ENCODE measurements at places on chromosomes 7 and 10.

DNA sequence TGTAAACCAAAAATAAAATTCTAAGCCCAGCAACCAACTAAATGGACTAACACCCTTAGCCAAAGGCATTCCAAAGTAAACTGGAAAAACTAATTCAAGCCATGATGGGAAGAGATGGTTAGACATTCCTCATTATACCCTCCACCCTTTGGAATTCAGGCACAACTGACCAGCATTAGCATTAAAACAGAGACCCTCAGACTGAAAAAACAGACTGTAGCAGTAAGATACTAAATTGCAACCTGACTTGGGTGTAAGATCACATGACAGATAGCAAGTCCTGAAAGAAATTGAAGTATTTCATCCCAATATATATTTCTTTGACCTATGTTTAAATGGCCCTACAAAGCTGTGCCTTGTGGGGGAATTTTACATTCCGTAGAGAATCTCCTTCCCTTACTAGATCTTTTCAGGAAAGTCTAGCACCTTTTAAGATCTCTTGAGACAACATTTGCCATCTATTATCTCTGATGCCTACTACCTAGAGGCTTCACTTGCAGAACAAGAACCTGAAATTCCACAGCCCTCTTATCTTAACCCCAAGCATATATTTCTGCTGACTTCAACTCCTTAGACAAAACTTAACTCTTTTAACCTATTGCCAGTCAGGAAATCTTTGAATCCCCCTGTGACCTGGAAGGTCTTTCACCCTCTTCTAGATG lies 750.2 kb upstream of the IGFBP3 start:
- DNase-seq = no peak

DNA sequence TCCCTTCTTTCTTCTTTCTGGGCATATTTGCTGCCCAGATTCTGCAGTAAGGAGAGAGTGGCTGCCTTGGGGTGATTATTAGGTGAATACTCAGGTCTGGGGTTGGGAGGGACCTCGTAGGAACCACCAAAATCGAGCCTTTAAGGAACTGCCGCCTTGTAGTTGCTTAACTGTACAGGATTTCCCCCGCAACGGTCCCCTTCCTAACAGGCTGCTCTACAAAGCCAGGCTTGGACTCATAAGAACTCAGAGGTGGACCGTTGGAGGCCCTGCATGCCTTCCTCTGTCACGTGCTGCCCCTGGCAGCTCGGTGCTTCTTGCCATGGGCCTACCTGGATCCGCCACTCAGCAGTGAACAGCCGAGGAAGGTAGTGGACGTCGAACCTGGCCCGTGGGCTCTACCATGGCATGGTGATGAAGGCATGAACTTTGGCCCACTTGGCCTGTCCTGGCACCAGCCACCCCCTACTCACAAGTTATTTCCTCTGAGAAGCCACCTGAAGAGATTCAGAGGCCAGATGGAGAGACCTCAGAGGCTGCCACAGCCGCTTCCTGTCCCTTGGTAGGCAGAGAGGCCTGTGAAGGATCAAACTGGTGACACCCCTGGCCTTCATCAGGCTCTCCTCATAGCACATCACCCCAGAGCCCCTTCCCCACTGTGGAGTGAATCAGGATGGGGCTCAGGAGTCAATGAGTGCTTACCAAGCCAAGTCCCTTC lies 54.6 kb downstream of the NOD1 start:
- DNase-seq = no peak

- DNase-seq = no peak
Measured at GRCh38 chr10:79311581-79312407, 35.5 kb upstream of the PPIF start.

- no peak for DNase-seq
Measured at GRCh38 chr7:5207131-5207530, 17.1 kb downstream of the WIPI2 start.

GRCh38 chr7:84477786-84478478 lies 283.3 kb upstream of the SEMA3A start:
- no peak for DNase-seq

GRCh38 chr10:44298713-44299112 lies 86.2 kb downstream of the CXCL12 start:
- DNase-seq = no peak

GRCh38 chr10:10528563-10528910 lies 489.1 kb upstream of the CELF2 start:
- DNase-seq = no peak

GRCh38 chr7:35556515-35557471 lies 138.1 kb downstream of the HERPUD2 start:
- no peak for DNase-seq

- DNase-seq = no peak
Measured at GRCh38 chr7:142364551-142364950, 106.7 kb upstream of the PRSS58 start.

- DNase-seq = no peak
Measured at GRCh38 chr10:124493214-124493882, 31.7 kb downstream of the LHPP start.

DNA sequence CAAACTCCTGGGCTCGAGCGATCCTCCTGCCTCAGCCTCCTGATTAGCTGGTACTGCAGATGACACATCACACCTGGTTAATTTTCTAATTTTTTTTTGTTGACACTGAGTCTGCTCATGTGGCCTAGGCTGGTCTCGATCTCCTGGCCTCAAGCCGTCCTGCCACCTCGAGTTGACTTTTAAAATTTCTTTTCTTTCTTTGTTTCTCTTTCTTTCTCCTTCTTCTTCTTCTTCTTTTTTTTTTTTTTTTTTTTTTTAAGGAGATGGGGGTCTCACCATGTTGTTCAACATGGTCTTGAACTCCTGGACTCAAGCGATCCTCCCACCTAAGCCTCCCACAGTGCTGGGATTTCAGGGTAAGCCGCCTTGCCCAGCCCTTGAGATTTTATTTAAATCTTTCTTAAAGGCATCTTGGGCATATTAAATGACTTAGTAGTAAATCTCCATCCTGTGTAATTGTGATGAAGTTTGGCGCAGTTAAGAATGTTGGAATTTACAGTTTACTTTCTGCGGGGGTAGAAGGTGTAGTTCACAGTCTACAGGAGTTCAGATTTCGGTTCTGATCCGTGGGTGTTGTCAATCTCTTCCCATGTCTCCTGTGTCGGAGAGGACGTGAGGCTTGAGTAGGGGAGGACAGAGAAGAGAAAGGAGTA lies 1.0 kb upstream of the ITGA8 start:
- no peak for DNase-seq

GRCh38 chr7:15886626-15887025 lies 200.1 kb upstream of the MEOX2 start:
- no peak for DNase-seq

- DNase-seq = no peak
Measured at GRCh38 chr7:143257501-143257900, 5.7 kb upstream of the GSTK1 start.

DNA sequence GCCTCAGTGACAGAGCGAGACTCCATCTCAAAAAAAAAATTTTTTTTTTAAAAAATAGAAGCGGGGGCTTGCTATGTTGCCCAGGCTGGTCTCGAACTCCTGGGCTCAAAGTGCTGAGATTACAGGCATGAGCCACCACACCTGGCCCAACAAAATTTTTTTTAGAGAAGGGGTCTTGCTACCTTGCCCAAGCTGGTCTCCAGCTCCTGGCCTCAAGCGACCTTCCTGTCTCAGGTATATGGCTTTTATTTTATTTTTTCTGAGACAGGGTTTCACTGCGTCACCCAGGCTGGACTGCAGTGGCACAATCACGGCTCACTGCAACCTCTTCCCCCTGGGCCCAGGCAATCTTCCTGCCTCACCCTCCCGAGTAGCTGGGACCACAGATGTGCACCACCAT lies 1.6 kb upstream of the ABHD11 start:
- no peak for DNase-seq

DNA sequence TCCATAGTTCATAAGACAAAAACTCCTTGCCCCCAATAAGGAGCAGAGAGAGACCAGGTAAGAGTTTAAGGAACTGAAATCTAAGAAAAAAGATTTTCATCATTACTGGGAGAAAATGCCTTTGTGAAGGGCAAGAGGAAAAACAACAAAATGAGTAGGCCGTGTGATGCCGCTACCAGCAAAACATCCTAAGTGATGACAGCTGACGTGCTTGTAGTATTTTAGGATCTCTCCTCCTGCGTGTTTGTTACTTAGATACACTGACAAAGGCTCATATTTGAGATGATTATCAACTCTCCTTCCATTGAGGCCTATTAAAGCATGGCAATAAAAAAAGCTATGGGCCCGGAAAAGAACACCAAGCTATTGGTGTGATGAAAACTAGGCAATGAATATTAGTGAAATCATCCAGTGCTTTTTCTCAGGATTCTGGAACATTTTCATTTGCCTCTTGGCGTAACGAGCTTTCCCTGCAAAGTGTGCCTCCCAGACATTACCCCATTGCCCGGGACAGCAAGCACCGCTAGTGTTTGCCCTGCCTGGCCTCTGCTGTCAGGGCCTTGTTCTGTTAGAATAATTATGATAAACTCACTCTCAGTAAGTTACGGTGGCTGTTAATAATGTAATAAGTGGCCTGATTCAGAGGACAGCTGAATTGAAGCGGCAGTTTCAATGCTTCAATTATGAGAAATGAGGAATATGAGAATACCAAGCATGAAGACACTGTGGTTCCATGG lies 36.8 kb upstream of the ITPRID1 start:
- no peak for DNase-seq

GRCh38 chr7:56609852-56610355 lies 493.7 kb upstream of the NUPR2 start:
- no peak for DNase-seq

GRCh38 chr10:14456218-14456869 lies 125.6 kb upstream of the FRMD4A start:
- no peak for DNase-seq

DNA sequence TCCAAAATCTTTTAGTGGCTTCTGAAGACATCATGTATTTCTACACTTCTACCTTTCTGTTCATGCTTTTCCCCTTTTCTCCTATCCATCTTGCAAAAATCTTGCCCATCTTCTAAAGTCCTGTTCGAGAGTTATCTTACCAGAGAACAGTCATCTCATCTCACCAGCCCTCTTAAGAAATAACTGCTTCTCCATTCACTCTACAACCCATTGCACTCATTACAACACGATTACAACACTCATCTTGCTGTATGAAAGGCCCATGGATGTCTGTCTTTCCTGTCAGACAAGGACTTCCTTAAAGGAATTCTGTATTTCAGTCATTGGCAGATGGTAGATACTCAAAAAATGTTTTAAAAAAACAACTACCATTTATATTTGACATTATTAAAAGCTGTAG lies 30.8 kb downstream of the ZNF438 start:
- no peak for DNase-seq

GRCh38 chr10:104659809-104660208 lies 18.7 kb downstream of the SORCS3 start:
- DNase-seq = no peak

- no peak for DNase-seq
Measured at GRCh38 chr10:22690614-22691431, 23.6 kb downstream of the PIP4K2A start.

DNA sequence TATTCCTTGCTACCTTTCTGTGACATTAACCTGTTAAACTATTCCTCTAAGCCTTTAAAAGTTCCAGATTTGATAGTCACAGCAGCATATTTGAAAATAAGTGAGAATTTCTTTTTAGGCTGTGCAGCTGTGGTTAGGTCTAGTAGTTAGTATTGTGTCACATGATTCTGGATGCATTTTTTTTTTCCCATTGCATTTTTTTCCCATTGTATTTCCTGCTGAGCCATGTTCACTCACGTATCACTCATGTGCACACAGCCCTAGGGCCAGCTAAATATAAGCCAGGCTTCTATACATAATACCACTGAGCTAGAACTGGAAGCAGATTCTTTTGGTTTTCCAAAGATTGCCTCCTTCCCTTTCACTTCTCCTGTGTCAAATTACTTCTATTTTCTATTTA lies 37.4 kb downstream of the DNAJC9 start:
- DNase-seq = no peak

DNA sequence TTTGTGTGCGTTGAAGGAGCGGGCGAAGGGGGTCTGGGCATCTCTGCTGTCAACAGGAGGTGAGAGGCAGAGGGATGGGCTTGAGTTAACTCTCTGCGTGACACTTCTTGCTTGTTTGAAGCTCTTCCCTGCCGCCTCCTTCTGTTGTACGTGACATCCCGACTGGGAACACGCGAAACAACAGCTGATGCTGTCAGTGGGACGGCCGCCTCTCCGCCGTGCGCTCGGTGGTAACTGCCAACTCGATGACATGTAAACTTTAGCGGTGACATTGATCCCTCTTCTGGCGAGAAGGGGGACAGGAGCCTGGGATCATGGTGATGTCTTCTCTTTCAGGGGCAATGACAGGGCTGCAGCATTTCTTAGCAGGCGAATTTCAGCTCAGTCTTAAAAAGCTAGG lies 394.5 kb downstream of the TYW1 start:
- no peak for DNase-seq

- no peak for DNase-seq
Measured at GRCh38 chr7:135974667-135975066, 2.5 kb downstream of the MTPN start.

GRCh38 chr7:77226357-77226839 lies 26.8 kb upstream of the FGL2 start:
- DNase-seq = no peak

DNA sequence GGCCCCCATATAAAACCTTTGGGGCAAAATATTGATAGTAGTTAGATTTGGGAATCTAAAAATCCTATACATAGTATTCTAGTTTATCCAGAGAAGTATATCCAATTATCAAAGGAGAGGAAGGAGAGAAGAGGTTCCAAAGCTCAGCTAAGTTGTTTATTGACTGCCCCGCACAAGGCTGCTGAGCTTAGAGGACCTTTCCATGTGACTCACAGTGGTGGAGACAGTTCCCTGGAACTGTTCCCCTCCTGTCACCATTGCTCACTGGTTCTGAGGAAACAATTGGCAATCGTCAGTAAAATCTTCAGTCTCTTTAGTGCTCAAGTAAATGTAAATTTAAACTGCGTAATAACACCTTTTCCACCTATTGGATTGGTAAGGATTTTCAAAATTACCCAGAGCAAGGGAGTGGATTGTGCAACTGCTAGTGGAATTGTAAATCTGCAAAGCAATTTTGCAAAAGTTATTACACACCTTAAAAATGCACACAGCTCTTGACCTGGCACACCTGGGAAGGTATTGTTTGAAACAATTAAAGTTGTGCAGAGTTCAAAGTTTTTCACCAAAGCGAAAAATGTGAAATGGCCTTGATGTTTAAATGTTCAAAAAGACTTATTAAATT lies 63.1 kb downstream of the EEPD1 start:
- DNase-seq = no peak

DNA sequence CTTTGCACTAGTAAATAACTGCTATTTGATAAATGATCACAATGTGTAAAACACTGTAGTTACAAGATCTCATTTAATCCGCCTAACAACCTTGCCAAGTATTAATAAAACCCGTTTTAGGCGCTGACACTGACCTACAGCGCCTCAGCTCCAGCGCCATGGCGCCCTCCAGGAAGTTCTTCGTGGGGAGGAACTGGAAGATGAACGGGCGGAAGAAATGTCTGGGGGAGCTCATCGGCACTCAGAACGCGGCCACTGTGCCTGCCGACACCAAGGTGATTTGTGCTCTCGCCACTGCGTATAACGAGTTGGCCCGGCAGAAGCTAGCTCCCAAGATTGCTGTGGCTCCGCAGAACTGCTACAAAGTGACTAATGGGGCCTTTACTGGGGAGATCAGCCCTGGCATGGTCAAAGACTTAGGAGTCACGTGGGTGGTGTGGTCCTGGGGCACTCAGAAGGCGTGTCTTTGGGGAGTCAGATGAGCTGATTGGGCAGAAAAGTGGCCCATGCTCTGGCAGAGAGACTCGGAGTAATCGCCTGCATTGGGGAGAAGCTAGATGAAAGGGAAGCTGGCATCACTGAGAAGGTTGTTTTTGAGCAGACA lies 1.1 kb upstream of the TNPO3 start:
- no peak for DNase-seq

GRCh38 chr10:31830887-31831286 lies 97.7 kb downstream of the ARHGAP12 start:
- no peak for DNase-seq

GRCh38 chr10:57972783-57973182 lies 294.9 kb downstream of the IPMK start:
- DNase-seq = no peak

All from stimulated activated naive CD4-positive, alpha-beta T cell (primary cell).